Urinary bladder (tissue), 4 donors: ENCODE measurements at places on chromosomes 13 and 19. TPM values are rescaled to one million over a fixed set of nuclear protein-coding genes. Genes with fewer than 3 reads are reported as not detected.

- no peak for DNase-seq
Measured at GRCh38 chr13:99913167-99913566, 58.4 kb downstream of the ZIC5 start.

DNA sequence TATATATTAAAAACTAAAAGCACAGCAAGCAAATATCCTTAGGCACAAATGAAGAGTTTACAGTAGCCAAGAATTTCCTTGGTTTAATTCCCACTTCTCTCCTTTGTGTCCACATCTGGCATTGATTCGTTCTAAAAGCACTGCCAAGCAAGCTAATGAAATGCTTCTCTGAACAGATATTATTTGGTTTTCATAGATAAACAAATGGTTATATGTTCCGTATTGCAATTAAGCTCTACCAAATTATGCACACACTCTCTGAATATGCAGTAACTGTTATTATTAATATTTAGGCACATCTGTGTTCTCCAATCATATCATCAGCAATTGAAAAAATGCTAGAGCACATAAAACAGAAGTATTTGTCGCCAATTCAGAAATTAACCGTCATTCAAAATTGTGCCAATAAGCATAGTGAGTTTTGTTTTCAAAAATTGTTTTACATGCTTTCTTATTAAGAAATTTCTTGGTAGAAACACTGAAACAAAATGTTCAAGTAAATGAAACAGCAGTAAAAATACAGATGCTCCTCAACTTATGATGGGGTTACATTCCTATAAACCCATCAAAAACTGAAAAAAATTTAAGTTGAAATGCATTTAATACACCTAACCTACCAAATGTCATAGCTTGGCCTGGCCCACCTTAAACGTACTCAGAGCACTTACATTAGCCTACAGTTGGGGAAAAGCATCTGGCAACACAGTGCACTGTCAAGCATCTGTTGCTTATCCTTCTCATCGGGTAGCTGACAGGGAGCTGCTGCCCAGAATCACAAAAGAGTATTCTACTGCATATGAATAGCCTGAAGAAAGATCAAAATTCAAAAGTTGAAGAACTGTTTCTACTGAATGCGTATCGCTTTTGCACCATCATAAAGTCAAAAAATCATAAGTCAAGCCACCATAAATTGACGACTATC lies 2134.7 kb downstream of the PCDH9 start:
- no peak for DNase-seq

DNA sequence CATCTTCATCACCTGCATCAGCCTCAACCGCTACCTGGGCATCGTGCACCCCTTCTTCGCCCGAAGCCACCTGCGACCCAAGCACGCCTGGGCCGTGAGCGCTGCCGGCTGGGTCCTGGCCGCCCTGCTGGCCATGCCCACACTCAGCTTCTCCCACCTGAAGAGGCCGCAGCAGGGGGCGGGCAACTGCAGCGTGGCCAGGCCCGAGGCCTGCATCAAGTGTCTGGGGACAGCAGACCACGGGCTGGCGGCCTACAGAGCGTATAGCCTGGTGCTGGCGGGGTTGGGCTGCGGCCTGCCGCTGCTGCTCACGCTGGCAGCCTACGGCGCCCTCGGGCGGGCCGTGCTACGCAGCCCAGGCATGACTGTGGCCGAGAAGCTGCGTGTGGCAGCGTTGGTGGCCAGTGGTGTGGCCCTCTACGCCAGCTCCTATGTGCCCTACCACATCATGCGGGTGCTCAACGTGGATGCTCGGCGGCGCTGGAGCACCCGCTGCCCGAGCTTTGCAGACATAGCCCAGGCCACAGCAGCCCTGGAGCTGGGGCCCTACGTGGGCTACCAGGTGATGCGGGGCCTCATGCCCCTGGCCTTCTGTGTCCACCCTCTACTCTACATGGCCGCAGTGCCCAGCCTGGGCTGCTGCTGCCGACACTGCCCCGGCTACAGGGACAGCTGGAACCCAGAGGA lies 2.6 kb downstream of the P2RY11 start:
- DNase-seq, result no peak

GRCh38 chr19:7863157-7863970 lies 10.8 kb downstream of the PRR36 start:
- DNase-seq, result no peak

- DNase-seq, result no peak
Measured at GRCh38 chr19:55959996-55960675, 12.5 kb downstream of the NLRP8 start.

DNA sequence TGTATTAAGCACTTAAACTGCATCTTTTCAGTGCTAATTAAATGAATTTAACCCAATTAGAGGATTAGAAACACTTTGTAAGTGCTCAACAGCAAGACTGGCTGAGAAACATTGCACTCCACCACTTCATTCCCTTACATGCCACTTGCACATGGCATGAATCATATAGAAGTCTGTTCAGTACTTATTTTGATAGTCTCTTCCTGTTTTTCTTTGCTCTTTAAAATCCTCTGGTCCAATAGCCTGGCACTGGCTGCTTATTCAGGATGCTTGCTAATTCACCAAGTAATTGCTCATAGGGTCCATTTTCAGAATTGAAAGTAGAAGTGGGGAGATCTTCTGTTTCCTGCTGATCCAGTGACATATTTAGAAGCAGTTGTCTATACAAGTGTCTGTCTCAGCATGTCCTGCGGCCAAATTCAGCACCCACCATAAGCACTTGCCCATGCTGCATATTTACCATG lies 900.1 kb downstream of the PCDH9 start:
- DNase-seq, result no peak

GRCh38 chr19:12868540-12869112 lies 12.6 kb downstream of the DNASE2 start:
- no peak for DNase-seq

GRCh38 chr13:48156466-48156865 lies 61.6 kb upstream of the MED4 start:
- no peak for DNase-seq

DNA sequence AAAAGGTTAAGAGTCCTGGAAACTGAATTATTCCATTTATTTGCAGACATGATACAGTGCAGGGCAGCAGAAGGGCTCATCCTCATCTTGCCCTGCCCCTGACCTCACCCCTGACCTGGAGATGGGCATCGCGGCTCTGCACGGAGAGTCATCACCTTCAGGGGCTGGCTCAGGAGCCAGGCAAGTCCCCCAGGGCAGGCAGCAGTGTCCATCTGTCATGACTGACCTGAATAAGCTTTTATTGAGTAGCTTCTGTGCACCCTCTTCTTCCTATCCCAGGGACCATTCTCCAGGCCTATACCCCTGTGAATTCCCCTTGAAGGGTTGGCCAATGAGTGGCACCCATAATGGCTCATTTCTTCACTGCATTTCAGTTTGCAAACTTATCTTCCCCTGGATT lies 484.2 kb downstream of the ZNF536 start:
- DNase-seq, result no peak

DNA sequence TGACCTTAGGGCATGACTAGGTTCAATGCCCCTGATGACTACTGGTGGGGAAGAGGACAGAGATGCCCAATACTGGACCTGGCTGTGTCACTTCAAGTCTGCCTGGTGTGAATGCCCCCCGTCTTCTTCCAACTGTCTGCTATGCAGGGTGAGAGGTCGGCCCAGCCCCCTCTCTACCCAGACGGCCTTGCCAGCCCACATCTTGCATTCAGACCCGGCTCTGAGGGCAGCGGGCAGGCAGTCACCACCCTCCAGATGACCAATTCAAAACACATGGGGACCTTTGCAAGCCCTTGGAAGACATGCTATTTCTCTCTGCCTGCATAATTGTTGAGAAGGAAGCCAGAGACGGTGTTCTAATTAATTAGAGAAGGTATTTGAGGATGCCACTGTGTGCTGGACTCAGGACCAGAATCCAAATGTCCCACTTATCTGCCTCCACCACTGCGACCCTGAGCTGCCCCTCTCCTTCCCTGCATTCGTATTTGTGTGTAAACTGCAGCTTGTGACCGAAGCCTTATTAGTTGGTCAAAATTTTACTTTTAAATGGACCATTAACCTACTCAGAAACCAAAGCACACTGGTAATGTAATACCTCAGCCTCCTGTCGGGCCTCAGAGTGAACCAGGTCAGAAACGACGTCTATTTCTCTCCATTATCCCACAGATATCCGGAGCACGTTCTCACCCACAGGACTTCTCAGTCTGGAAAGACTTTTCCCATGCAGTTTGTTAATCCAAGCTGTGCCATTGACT lies 407.0 kb downstream of the ZNF536 start:
- DNase-seq, result no peak

DNA sequence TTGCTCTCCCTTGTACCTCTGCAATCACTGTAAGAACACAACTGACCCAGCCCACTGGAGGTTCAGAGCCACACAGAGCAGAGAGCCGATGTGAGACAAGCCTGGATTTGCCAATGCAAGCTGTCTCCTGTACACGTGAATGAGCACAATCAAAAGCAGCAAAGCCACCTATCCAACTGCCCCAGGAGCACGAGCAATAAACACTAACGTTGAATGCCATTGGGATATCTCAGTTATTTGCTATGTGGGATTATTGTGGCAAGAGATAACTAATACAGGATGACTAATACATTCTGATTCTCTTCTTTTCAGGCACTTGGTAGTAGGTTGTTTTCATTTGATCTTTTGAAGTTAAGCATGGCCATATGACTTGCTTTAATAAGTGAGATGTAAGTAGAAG lies 85.2 kb upstream of the FAM216B start:
- no peak for DNase-seq

DNA sequence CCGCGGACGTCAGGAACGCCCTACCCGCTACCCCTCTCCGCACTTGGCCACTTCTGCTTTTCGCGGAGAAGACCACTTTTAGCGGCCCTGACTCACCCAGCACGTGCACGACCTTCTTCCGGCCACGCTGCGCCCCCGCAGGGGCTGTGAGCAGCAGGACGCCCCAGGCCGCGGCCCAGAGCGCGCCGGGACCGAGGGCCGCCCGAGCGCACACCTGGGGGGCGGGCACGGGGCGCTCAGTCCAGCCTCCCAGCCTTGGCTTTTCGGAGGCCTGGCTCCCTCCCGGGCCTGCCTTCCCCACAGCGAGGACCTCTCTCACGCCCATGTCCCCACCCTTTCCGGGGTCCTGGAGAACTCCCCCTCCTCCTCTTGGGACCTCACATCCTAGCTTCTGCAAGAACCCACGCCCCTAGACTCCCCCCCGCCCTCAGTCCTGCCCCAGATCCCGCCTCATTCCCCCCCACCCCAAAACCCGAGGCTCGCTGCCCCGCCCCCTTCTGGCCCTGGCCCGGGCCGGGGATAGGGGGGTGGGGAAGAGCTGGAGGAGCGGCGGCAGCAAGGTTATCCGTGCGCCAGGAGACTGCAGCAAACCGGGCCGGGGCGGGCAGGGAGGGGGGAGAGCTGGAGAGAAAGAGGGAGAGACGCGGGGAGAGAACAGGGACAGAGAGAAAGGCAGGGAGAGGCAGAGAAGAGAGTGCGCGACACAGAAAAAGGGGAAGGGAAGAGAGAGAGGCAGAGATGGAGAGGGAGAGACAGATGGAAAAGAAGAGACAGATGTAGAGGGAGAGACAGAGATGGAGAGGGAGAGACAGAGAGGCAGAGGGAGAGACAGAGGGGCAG lies 11.5 kb downstream of the TM6SF2 start:
- no peak for DNase-seq

- DNase-seq, result no peak
Measured at GRCh38 chr13:50125304-50125553, 110.0 kb downstream of the KCNRG start.

DNA sequence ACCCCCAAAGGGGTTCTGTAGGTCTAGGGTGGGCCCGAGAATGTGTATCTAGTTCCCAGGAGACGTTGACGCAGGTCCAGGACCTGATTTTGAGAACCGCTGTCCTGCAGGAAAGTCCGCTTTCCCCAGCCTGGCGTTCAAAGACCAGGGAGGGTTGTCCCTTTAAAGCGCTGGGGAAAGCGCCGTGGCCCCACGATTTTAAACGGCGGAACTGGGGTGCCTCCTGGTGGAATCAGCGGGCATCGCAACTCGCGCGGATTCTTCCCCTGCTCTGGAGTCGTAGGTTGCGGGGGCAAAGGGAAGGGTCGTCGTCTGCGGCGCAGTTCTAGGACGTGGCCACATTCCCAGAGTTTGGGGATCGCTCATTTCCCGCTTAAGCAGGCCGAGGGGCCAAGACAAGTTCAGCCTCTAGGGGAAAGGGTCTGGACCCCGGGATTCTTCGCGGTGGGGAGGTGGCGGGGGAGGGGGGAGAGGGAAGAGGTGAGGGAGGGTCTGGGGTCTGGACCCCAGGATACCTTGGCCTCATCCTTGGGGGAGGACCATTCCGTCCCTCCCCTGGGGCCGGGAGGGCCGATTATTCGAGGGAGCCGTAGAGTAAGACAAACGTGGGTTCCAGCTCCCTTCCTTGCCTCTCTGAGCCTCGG lies 7.7 kb downstream of the PNMA8B start:
- peak; percentile 46 for DNase-seq

DNA sequence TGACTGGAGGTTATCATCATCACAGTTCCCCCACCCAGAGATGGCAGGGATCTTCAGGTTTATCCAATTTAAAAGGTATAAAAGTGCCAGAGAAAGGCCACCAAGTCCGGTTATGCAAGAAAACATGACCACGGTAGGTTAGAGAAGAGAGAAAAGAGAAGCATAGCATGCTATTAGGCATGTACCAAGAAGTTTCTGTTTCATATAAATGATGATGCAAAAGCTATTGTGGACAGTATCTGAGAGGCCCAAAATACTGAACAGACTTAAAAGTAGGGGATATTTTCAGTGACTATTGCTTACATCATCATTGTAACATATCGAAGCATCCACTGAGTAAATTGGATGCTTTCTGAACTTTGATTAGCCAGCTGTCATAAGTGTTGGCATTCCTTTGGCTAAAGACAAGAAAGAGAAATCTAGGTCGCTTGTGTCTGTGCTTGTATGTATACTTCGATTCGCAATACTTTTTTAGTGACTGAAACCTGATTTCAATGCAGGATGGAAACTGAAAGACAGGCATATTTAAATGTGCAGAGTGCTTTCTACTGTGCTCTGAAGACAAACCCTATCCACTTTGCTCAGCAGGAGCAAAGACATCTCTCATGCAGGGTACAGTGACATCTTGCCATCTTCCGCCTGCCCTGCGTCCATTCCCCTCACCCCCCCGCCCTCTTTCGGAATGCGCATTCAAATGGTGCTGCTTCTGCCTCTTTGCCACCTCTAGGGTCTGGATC lies 180.3 kb downstream of the SHISA2 start:
- no peak for DNase-seq

Gene AKAP8
- 13.4 TPM for total RNA-seq

Gene GSX1
- not detected for total RNA-seq

Gene EBI3
- total RNA-seq, result 0.32 TPM

Gene MBD3L1
- not detected for total RNA-seq

Gene GNG8
- not detected for total RNA-seq

Gene CLC
- 0.90 TPM for total RNA-seq

Gene ZNF763
- 6.1 TPM for total RNA-seq

Gene CGB8
- not detected for total RNA-seq
